Activated CD8-positive, alpha-beta T cell treated with anti-CD3 and anti-CD28 coated beads for 36 hours (primary cell): ENCODE measurements at places on chromosomes 13 and 19. TPM values are rescaled to one million over a fixed set of nuclear protein-coding genes. Genes with fewer than 3 reads are reported as not detected.

Gene LILRA6
- not detected for total RNA-seq

DNA sequence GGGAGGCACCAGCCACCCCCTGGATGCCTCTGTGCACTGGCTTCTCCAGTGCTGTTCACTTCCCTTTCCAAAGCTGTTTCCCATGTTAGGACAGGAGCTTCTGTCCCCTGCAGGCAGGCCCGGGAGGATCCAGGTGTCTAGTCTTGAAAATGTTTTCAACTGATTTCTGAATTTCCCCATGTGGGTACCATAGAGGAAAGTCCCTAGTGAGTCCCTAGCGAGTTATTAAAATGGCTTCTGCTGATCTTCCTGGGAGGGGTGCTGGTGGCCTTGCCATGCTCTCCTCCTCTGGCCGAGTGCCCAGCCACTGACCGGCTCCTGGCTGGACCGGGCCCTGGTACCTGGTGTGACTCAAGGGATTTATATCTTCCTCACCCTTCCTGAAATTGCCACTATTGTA, 5.2 kb upstream of the ANKRD10 start:
- no peak for DNase-seq

DNA sequence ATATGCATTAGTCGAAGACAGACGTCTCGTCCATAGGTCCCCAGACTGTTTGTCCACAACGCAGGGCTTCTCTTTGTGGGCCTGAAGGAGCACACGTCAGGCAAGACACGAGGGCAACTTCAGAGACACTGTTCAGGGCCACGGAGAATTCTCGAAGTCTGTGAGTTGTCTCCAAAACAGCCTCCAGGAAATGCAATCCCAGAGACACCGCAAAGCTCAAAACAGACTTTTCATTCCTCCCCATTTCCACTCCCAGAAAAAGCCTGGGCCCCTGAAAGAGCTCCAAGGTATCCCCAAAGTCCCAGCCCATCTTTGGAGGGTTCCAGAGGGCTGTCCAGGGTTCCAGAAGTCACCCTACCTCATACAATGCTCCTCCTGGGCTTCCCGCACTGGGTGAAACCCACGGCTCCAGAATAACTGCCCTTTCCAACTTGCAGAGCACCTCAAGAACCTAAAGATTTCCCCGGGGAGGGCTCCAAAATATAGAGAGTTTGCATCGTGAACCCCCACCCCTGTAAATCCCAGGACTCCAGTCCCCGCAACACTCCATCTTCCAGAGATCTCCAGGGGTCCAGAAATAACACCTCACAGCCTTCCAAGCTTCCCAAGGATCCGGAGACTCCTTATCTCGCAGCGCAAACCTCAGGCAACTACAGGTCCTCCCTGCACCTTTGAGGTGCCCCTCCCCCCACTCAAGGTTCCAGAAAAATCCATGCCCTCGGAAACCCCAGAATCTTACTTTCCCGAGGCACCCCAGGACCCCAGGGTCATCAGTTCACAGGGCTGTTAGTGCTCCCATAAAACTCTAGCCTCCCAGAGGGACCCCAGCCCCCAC, 687 bp upstream of the FTL start:
- DNase-seq, result no peak

- no peak for DNase-seq
These were observed 60.7 kb downstream of the KLF2 start for GRCh38 chr19:16385296-16385695.
